Stimulated activated CD4-positive, alpha-beta T cell treated with anti-CD3 and anti-CD28 coated beads, Interleukin-1b, Interleukin-23, amount 100 ng/mL, for 24 hours (primary cell): ENCODE measurements at places on chromosomes 13 and 19.
A peak's percentile ranks its signal among the peaks of the same experiment; 100 is the strongest.

- DNase-seq, result no peak
Measured at GRCh38 chr13:66617786-66618185, 612.4 kb downstream of the PCDH9 start.

- no peak for DNase-seq
Measured at GRCh38 chr13:51945149-51945548, 66.1 kb downstream of the ATP7B start.

DNA sequence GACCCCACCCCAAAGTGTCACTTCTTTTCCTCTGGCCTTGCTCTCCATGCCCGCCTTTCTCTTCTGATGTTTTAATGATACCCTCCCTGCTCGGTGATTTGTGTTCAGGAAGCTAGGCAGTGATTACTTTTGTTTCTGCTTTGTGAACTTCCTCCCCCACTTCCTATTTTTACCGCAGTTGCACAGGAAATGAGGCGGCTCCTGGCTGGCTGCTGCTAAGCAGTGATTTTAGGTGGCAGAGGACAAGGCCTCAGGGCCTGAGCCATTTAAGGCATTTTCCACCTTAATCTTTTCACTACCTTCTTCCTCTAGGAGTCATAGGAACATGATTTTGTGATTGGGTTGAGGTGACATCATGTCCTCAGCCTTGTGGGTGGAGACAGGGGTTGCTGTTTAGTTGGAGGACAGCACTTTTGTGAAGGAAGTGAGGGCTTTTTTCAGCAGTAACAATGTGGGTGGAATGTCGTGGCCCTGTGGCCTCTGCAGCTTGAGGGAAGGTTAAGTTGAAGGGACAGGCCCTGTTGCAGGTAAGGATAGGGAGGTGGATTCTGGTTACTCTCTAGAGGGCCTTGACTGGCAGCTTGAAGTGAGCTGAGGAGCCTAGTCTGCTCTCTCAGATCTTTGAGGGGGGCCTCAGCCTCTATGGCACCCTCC is 15.7 kb downstream of the GARRE1 start:
- peak; percentile 29 for DNase-seq

DNA sequence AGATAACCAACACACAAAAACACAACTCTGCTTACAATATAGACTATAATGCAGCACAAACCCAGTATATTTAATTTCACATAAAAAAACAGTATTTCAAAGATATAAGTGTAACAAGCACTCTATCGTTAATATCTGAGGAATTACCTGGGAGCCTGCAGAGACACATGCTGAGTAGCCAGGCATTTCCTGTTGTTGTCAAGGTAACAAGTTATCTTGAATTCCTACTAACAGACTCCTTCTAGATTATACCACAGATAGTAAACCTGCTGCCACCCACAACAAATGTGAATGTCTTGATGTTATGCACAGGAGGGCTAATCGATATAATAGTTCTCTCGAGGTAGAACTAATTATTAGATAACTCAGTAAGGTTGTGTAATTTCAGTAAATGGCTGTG is 826.0 kb upstream of the PRR20A start:
- DNase-seq, result no peak

DNA sequence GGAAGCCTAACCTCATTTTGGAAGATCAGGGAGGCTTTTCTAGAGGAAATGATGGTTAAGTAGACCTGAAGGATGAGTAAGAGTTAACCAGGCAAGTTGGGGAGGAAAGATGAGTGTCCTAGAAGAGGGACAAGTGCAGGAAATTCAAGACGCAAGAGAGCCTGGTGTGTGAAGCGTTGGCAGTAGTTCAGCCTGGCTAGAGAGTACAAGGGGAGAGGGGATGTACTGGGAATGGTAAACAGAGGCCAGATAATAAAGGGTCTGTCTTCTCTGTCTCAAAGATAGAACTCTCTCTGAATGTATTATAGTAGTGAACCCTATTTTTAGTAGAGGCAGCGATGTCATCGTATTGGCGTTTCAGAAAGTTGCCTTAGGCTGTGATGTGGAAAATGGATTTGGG is 9.7 kb downstream of the DPY19L3 start:
- no peak for DNase-seq

DNA sequence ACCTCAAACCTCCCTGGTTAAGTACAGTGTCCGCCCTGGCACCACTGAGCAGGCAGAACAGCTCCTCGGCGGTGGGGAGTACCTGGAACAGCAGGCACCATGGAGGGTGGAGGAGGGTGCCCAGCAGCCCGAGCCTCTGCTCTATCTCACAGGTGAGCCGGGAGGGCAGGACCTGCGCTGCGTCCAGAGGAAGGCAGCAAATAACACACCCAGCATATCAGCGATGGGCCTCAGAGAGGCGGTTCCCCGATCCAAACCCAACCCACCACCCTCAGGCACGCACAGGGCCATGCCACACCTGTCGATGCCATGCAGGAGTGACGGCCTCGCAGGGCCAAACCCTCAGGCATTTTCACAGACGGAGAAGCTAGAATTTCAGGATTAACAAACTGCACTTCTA is 11.8 kb downstream of the PEPD start:
- no peak for DNase-seq

DNA sequence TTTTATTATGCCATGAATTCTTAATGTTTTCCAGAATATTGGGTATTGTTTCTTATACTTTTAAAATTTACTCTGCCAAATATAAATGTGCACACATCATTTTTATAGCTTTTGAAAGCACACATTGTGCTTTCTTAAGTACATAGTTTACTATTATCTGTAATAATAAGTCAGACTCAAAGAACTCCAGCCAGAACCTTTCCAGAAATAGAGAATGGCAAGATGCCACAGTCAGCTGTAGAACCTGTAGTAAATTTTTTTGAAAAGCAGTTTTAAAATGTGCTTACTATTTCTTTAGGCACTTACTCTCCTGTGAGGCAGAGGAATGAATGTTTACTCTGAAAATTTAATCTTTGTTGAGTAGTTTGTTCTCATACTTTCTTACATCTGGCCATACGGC is 1287.1 kb downstream of the PCDH9 start:
- no peak for DNase-seq

DNA sequence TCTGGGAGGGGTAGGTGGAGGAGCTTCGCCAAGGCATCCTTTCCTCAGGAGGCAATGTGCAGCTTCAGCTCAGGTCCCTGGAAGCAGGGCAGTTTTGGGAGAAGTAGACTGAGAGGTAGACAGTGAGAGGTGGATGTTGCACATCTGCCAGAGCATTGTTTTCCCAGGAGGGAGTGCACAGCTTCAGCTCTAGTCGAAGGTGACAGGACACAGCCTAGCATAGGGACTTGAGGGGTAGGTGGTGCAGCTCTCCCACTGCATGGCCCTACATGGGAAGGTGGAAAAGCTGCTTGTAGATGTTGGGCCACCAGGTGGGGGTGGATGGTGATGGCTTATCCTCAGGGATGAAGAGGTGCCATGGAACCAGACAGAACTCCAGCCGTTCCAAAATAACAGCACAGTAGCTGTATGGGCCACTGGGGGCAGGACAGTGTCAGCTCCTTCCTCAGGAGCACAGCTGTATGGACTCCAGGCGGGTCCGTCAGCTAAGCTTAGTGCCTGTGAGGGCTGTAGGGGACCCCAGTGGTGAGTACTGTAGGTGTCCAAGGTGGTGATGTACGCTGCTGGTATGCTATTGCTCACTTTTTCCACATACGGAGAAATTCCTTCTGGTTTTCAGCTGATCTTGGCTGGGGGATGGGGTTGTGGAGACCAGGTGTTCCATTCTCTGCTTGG is 17.4 kb upstream of the ZNF543 start:
- no peak for DNase-seq

DNA sequence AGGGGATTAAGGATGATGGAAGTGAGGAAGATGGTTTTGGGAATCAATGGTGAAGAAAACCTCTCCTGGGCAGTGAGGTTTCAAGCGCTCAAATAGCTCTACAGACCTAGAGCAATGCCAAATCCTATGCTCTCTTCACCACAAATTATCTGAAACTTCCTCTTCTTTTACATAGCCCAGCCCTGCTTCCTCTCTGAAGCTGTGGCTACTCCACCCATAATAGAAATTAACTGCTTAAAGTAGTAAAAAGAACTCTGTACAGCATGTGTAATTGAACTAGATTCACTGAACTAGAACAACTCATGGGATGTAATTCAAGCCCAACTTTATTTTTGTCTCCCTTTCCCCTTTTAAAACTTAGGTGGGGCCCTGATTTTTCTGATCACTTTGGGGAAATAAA is 20.4 kb upstream of the IFT88 start:
- DNase-seq, result no peak

- no peak for DNase-seq
Measured at GRCh38 chr13:27440408-27440807, 10.0 kb downstream of the MTIF3 start.

GRCh38 chr19:1062387-1063029 is 4.5 kb upstream of the ARHGAP45 start:
- no peak for DNase-seq

GRCh38 chr19:4430760-4431159 is 26.8 kb downstream of the UBXN6 start:
- no peak for DNase-seq

GRCh38 chr19:8342684-8343482 is at the start of gene KANK3:
Gene KANK3, minus strand, starts transcription at chr19:8343262. Its CDS starts 5,434 bp downstream, at chr19:8337828.
- DNase-seq, result peak; percentile 87

DNA sequence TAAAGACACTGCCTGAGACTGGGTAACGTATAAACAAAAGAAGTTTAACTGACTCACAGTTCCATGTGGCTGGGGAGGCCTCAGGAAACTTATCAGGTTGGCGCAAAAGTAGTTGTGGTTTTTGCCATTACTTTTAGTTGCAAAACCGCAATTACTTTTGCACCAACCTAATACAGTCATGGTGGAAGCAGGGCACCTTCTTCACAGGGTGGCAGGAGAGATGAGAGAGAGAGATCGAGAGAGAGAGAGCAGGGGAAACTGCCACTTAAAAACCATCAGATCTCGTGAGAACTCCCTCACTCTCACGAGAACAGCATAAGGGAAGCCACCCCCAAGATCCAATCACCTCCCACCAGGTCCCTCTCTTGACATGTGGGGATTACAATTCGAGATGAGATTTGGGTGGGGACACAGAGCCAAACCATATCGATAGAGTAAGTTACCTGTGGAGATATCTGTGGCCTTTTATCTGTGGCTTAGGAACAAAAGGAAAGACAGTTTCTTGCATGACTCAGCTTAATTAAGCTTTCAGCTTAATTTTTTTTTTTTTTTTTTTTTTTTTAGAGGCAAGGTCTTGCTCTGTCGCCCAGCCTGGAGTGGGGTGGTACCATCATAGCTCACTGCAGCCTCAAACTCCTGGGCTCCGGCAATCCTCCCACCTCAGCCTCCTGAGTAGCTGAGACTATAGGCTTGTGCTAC is 7.6 kb upstream of the CABP5 start:
- DNase-seq, result no peak

DNA sequence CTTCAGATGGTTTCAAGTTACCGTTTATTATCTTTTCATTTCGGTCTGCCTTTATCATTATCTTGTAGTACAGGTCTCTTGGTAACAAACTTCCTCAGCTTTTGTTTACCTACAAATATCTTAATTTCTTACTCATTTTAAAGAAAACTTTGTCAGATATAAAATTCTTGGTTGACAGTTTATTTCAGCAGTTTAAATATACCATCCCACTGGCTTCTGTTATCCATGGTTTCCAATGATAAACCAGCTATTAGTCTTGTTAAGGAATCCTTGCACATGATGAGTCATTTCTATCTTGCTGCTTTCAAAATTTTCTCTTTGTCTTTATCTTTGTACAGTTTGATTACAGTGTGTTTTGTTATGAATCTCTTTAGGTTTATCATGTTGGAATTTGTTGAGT is 308.3 kb upstream of the SPRY2 start:
- no peak for DNase-seq

DNA sequence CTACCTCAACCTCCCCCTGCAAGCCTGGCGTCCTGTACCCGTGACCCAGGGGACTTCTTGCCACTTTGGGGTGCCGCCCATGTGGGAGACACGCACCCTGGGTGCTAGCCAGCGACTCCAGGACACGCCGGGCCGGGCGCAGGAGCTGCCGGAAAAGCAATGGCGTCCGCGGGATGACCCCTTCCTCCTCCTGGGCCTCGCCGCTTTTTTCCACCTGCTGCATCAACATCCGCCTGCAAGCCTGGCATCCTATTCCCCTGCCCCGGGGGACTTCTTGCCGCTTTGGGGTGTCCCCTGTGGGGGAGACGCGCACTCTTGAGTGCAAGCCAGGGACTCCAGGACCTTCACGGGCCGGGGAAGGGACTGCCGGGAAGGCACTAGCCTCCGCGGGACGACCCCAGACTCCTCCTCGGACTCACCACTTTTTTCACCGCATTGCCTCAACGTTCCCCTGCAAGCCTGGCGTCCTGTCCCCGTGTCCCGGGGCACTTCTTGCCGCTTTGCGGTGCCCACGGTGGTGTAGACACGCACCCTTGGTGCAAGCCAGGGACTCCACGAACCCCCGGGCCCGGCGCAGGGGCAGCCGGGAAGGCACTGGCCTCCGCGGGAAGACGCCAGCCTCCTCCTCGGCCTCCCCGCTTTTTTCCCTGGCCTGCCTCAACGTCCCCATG is 237.8 kb downstream of the TUBA3C start:
- DNase-seq, result no peak

- DNase-seq, result no peak
Measured at GRCh38 chr19:33700408-33701013, 78.8 kb downstream of the CHST8 start.

GRCh38 chr13:24905242-24905641 is 141.3 kb downstream of the RNF17 start:
- no peak for DNase-seq

DNA sequence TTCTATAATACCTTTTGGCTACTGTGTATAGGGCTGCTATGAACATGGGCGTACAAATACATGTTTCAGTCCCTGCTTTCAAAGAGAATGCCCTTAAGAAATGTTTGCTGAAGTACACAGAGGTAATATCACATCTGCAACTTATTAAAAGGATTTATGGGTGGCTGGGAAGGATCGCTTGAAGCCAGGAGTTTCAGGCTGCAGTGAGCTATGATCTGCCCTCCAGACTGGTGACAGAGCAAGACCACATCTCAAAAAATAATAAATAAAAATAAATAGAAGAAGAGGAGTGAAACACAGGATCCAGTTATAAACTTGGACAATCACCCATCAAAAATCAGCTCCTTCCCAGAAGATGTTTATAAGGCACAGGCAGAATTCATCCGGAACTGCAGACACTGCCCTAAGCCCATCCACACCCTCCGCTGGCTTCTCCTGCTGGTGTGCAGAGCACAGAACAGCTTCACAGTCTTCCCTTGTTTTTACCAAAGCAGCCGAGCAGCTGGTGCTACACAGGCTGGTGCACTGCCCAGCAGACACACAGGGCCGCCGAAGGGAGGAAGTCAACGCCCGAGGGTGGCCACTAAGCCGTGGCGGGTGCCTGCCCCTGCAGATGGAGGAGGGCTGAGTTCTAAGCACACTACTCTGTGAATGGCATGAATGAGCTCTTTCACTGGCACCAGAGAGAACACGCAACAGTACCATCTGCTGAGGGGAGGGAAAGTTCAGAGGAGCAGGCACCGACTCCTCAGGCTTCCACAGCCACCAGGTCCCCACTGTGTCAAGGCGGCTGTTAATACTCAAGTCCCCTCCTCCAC is 44.0 kb downstream of the BRD4 start:
- DNase-seq, result no peak
